Tibial artery (tissue), 4 donors: ENCODE measurements at places on chromosomes 6 and 20.
A peak's percentile ranks its signal among the peaks of the same experiment; 100 is the strongest.

DNA sequence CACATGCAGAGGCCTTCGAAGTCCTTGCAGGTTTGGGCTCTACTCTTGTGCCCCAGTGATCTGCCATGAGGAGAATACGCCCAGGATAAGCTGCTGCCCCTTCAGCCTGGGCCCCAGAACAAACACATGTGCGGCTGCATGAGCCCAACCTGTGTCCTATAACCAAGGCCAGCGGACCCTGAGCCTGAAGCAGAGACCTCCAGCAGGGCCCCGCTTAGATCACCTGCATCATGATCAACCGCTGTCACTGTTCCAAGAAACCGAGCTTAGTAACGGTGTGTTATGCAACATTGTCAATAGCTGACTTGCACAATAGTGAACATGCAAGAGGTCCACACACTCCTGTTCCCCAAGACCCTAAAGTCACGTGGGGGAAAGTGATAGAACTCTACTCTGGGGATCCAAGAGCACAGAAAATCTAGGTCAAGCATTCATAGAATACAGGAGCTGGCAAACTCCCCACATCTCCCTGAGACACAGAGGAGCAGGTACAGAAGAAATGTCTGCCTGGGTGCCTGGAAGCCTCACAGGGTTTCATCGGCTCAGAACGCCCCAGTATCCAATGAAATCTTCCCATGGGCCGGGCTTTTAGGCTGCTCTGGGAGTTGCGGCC lies 136.2 kb downstream of the BMP7 start:
- H3K4me1 ChIP-seq, result no peaks in the 10 kb centered on the region
- no peak overlapping the region for H3K4me3 ChIP-seq
- H3K27ac ChIP-seq, result no peak overlapping the region
- H3K27me3 ChIP-seq, result peaks cover 12% of the 10 kb centered on the region

GRCh38 chr6:137964876-137965275 lies 97.8 kb downstream of the TNFAIP3 start:
- no peaks in the 10 kb centered on the region for H3K27me3 ChIP-seq
- H3K36me3 ChIP-seq, result no peaks in the 10 kb centered on the region
- H3K27ac ChIP-seq, result no peak overlapping the region
- H3K4me1 ChIP-seq, result peaks cover 7% of the 10 kb centered on the region
- no peak overlapping the region for H3K4me3 ChIP-seq

GRCh38 chr6:9401960-9402359 lies 966.6 kb upstream of the SLC35B3 start:
- no peak overlapping the region for H3K4me3 ChIP-seq
- no peaks in the 10 kb centered on the region for H3K4me1 ChIP-seq
- DNase-seq, result no peak
- peaks cover 8% of the 10 kb centered on the region for H3K27me3 ChIP-seq
- no peaks in the 10 kb centered on the region for H3K36me3 ChIP-seq
- no peak overlapping the region for H3K27ac ChIP-seq

DNA sequence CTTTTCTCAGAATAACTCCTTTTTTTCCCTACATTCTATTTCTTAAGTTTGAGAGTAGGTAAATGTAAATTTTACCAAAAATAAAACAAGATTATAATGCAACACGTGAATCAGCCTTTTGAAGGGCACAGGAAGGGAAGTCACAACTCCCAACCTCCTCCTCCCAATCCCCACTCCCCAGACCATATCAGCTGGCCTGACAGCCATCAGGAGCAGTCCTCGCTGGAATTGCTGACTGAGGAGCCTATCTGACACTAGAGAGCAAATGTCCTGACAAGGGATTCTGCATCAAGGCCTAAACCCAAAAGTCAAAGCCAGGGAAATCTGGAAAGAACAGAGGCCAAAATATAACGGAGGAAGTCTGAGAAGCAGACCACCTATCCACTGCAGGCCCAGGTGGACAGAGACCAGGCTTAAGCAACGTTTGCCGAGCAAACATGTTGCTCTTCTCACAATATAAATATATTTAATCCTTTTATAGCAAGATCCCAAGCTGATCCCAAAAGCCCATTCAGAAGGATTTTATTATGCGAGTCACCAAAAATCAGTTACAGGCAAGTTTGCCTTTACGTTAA lies 2.5 kb downstream of the RRAGD start:
- H3K4me3 ChIP-seq, result no peak overlapping the region
- no peaks in the 10 kb centered on the region for H3K4me1 ChIP-seq
- no peaks in the 10 kb centered on the region for H3K27me3 ChIP-seq
- no peak for DNase-seq
- H3K36me3 ChIP-seq, result no peaks in the 10 kb centered on the region

GRCh38 chr6:106927531-106928398 lies 46.8 kb downstream of the CD24 start:
- no peak for DNase-seq
- no peaks in the 10 kb centered on the region for H3K27me3 ChIP-seq
- H3K27ac ChIP-seq, result no peak overlapping the region
- no peaks in the 10 kb centered on the region for H3K36me3 ChIP-seq

- no peak overlapping the region for H3K27ac ChIP-seq
- peaks cover 1% of the 10 kb centered on the region for H3K4me1 ChIP-seq
- H3K4me3 ChIP-seq, result no peak overlapping the region
- no peaks in the 10 kb centered on the region for H3K27me3 ChIP-seq
- H3K36me3 ChIP-seq, result no peaks in the 10 kb centered on the region
Measured at GRCh38 chr6:137518386-137518983, 24.3 kb upstream of the OLIG3 start.

GRCh38 chr6:56652994-56653393 lies 10.3 kb upstream of the DST start:
- peak overlapping the region; percentile 49 for H3K27ac ChIP-seq
- H3K36me3 ChIP-seq, result no peaks in the 10 kb centered on the region
- DNase-seq, result no peak
- H3K4me3 ChIP-seq, result no peak overlapping the region
- H3K27me3 ChIP-seq, result no peaks in the 10 kb centered on the region
- no peaks in the 10 kb centered on the region for H3K4me1 ChIP-seq

DNA sequence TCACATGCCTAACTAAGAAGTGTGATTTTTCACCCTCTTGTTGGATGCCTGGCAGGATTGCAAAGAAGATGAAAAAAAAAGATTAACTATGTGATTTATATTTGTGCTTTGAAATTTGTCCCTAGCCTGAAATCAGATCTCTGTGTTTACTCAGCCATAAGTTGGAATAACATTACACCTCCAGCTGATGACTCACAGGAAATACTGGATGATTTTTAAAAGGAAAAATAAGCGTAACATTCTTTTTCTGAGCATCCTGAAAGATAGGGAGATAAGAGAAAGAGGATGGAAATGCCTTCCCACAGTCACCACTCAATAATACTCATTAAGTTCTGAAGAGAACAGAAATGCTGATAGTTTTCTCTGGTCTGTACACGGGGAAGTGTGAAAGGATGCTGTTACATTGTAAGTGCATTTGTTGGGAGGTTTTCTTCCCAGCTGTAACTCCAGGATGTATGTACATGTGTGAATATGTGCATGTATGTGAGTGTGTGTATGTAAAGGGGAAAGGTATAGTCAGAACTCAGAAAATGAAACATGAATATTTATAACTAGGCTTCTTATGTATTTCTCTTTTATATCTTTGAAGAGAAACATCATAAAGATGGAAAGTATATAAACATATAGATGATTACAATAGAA lies 37.4 kb upstream of the RIPPLY2 start:
- no peaks in the 10 kb centered on the region for H3K36me3 ChIP-seq
- no peak overlapping the region for H3K4me3 ChIP-seq

- no peak for DNase-seq
- no peak overlapping the region for H3K27ac ChIP-seq
- no peak overlapping the region for H3K4me3 ChIP-seq
- no peaks in the 10 kb centered on the region for H3K36me3 ChIP-seq
Measured at GRCh38 chr6:104214901-104215300, 644.8 kb downstream of the HACE1 start.

GRCh38 chr6:147983581-147984366 lies 358.9 kb upstream of the SASH1 start:
- H3K27ac ChIP-seq, result no peak overlapping the region
- H3K36me3 ChIP-seq, result no peaks in the 10 kb centered on the region
- no peak for DNase-seq
- H3K27me3 ChIP-seq, result no peaks in the 10 kb centered on the region
- no peak overlapping the region for H3K4me3 ChIP-seq
- no peaks in the 10 kb centered on the region for H3K4me1 ChIP-seq

GRCh38 chr6:163764565-163764964 lies 350.0 kb downstream of the QKI start:
- H3K4me1 ChIP-seq, result no peaks in the 10 kb centered on the region
- no peak for DNase-seq
- no peaks in the 10 kb centered on the region for H3K27me3 ChIP-seq
- no peaks in the 10 kb centered on the region for H3K36me3 ChIP-seq

DNA sequence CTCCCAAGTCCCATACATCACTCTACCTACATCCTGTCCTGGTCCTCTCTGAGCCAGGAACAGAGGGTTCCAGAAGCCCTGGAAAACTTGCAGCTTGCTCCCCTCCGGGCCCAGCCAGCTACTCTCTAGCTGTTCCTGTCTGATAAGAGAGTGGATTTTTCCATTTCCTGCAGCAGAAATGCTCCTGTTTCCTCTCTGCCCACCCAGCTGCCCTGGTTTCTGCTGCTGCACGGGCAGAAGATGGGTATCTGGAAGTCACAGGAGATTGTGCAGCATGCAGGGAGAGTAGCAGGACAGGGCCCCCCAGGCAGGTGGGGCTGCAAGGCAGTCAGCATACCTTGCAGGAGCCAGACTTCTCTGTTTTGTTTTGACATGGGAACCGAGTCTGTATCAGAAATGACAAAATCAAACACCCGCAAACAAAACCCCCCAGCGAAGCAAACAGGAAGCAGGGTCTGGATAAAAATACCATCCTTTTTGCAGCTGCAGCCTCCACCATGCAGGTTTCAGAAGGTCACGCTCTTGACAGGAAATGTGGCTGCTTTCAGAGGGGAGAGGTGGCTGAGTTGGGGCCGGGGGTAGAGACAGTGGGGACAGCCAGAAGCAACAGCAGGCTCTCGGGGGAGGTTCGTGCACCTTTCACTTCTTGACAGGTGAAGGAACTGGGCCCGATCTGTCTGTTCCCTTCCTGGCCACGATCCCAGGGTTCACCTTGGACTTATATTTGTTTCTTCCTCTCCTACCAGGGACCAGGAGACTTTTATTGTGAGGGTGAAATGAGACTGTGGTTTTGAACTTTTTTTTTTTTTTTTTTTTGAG lies 50.8 kb upstream of the FAM83D start:
- H3K36me3 ChIP-seq, result no peaks in the 10 kb centered on the region
- H3K4me1 ChIP-seq, result no peaks in the 10 kb centered on the region
- no peak overlapping the region for H3K27ac ChIP-seq
- H3K4me3 ChIP-seq, result no peak overlapping the region
- no peak for DNase-seq
- no peaks in the 10 kb centered on the region for H3K27me3 ChIP-seq

DNA sequence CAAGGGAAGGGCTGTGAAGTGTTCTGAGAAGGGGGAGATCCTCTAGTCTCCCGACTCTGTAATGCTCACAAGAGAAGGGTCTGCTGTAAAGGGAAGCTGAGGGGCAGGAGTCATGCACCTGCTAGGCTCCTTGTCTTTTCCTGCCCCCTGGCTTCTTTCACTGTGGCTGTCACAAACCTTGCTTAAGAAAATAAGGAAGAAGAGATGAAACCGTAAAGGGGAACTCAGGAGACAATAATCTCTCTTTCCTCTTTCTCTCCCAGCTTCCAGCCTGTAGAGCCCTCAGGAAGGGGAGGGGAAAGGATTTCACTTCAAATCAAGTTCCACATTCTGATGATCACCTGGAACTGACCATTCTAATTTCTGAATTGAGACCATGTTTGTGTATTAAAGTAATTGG lies 26.3 kb downstream of the SLC13A3 start:
- H3K4me3 ChIP-seq, result no peak overlapping the region
- no peaks in the 10 kb centered on the region for H3K4me1 ChIP-seq
- no peak for DNase-seq
- H3K36me3 ChIP-seq, result no peaks in the 10 kb centered on the region
- H3K27me3 ChIP-seq, result no peaks in the 10 kb centered on the region

- no peak overlapping the region for H3K4me3 ChIP-seq
- no peaks in the 10 kb centered on the region for H3K27me3 ChIP-seq
- H3K4me1 ChIP-seq, result no peaks in the 10 kb centered on the region
- no peak for DNase-seq
- no peak overlapping the region for H3K27ac ChIP-seq
- peaks cover 44% of the 10 kb centered on the region for H3K36me3 ChIP-seq
Measured at GRCh38 chr6:145891565-145891964, 72.6 kb downstream of the SHPRH start.

DNA sequence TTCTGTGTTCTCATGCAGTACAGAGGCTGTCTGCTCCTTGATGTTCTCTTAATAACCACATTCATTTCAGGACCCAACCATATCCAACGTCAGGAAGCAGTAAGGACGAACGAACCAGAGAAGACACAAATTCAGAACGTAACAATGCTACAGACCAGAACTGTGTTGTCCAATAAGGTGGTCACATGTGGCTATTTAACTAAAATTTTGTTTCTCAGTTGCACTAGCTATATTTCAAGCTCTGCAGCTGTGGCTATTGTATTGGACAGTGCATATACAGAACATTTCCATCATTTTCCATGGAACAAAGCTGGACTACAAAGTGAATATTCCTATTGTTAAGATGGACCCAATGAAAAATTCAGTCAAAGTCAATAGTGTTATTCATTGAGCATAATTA lies 27.0 kb downstream of the MAP7 start:
- no peak overlapping the region for H3K27ac ChIP-seq
- no peaks in the 10 kb centered on the region for H3K36me3 ChIP-seq
- no peaks in the 10 kb centered on the region for H3K27me3 ChIP-seq
- H3K4me1 ChIP-seq, result peaks cover 7% of the 10 kb centered on the region
- H3K4me3 ChIP-seq, result no peak overlapping the region

DNA sequence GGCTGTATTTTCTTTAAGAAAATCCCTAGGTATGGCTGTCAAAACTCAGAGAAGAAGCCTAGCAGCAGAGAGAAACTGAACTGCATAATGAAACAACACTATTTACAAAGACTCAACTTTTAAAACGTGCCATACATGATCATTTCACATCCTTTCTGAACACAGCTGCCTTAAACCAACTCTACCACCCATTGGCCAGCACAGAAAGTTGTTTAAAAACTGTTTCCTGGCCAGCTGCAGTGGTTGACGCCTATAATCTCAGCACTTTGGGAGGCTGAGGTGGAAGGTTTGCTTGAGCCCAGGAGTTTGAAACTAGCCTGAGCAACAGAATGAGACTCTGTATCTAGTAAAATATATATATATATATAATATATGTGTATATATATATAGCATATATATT lies 336.4 kb upstream of the SOX4 start:
- H3K4me3 ChIP-seq, result no peak overlapping the region
- DNase-seq, result no peak
- no peaks in the 10 kb centered on the region for H3K4me1 ChIP-seq

- H3K4me3 ChIP-seq, result peak overlapping the region; percentile 10
- no peaks in the 10 kb centered on the region for H3K27me3 ChIP-seq
- no peaks in the 10 kb centered on the region for H3K36me3 ChIP-seq
- H3K4me1 ChIP-seq, result peaks cover 23% of the 10 kb centered on the region
Measured at GRCh38 chr6:33717934-33718455, 6.5 kb upstream of the UQCC2 start.

GRCh38 chr6:146542881-146543210 lies 787 bp upstream of the RAB32 start:
- no peaks in the 10 kb centered on the region for H3K36me3 ChIP-seq
- peak overlapping the region; percentile 99 for H3K27ac ChIP-seq
- H3K27me3 ChIP-seq, result no peaks in the 10 kb centered on the region
